Cortex of kidney (tissue), 1 donor: ENCODE measurements at places on chromosomes 1 and 21.

GRCh38 chr1:243449373-243449772 lies 193.5 kb downstream of the SDCCAG8 start:
- no peak for DNase-seq

DNA sequence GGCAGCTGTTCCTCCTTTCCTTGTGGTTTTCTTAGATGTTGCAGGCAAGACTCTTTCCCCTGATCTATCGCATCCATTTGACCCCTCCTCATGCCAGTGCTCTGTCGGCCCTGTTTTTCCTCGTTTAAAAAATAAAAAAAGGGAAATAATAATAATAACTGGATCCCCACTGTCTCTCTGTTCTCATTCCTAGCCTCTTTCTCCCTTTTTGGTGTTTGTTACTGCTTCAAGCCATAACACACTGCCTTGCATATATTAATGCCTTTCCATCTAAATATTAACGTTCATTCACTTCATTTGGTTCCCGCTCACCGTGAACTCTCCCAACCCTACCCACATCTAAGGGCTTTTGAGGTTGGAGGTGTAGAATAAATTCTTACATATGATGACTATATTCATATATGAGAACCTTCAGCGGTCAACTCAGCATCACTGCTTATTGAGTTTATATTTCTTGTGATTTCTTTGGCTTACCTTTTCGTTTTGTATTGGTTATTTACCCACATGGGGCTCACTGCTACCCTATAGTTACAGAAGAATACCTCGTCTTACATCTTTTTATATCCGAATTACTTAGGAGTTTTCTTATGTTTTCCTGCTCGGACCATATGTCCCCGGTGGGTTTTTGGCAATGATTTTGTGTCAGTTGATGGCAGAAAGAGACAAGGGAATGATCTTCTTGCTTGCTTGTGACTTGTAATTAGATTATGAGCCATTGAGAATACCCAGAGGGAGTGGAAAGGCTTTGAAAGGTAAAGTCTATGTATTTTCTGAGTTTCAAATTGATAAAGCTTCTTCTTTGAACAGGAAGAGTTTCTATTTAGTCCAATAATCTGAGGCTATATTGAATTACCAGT lies 805 bp downstream of the ATG4C start:
- no peak for DNase-seq

DNA sequence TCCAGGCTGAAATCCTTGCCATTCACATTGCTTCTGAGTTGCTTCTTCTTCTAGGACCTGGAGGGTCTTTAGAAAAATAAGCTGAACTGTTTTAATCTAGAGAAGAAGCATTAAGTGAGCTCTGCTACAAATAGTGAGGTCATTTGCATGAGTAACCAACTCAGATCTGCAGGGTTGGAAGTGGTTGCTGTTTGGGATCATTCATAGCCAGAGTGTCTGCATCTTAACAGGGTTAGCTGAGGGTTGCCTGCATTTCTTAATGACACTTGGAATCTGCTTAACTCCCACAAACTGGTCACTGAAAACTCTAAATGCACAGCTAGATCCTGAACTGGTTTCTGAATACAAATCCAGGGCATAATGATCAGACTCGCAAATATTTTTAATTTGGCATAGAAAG lies 9.9 kb downstream of the CNIH3 start:
- DNase-seq, result no peak

DNA sequence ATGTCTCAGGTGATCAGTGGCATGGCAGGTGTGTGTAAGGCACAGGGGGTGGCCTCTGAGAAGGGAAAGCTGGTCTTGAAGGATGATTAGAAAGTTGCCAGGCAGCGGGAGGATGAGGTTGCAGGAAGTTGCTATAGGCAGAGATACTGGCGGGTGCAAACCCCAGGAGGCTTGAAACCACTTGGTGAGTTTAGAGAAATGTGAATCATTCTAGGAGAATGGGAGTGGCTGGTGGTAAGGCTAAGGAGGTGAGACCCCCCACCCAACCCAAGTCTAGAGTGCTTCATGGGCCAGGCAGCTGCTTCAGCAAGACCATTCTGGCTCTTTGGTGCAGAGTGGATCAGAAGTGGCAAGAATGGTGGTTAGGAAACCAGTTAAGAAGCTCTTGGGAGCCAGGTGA lies 9.0 kb downstream of the SH2D2A start:
- no peak for DNase-seq

DNA sequence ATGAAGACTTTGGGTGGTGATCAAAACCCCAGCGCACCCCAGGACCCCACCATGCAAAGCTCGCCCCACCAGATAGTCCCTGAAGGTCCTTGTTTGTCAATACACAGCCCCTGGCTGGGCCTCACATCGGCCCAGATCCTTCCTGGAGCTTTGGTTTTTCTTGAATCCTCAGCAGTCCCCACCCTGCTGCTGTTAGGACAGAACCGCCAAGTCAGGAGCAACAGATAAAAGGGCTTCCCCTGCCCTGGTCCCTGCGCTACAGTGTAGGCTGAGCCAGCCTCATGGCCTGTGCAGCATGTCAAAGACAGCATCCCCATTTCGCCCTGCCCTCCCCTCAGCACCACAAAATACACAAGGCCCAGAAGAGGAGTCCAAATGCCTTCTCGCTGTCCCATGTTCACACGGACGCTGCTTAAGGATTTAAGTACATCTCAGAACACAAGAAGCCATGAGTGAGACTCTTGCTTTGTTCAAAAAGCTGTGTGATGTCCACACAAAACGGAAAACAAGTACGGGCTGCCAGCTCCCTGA lies 65.7 kb downstream of the PSMG1 start:
- DNase-seq, result no peak

GRCh38 chr1:100832694-100833428 lies 61.8 kb downstream of the EXTL2 start:
- no peak for DNase-seq

- DNase-seq, result no peak
Measured at GRCh38 chr1:178143730-178144690, 50.1 kb downstream of the RASAL2 start.

- DNase-seq, result no peak
Measured at GRCh38 chr1:231138236-231138635, 23.6 kb upstream of the TRIM67 start.

- DNase-seq, result no peak
Measured at GRCh38 chr1:195591917-195592672, 1016.1 kb downstream of the KCNT2 start.

- no peak for DNase-seq
Measured at GRCh38 chr1:192475970-192476369, 99.6 kb upstream of the RGS1 start.

DNA sequence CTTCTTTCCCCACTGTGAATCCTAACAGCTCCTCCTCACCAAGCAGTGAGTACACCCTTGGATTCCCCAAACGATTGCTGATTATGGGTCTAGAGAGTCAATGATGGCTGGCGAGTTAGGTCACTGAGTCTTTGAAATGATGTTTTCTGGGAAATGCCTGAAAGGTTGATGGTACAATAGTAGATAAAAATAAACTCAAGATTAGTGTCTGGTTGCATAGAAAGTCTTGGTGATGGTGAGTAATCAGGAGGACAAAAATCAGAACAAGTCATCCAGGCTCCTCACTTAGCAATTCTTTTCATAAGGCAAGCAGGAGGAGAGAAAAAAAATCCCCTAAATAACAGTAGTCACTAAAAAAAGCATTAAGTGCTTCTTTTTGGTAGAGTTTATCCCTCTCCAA lies 22.6 kb downstream of the HLX start:
- no peak for DNase-seq

DNA sequence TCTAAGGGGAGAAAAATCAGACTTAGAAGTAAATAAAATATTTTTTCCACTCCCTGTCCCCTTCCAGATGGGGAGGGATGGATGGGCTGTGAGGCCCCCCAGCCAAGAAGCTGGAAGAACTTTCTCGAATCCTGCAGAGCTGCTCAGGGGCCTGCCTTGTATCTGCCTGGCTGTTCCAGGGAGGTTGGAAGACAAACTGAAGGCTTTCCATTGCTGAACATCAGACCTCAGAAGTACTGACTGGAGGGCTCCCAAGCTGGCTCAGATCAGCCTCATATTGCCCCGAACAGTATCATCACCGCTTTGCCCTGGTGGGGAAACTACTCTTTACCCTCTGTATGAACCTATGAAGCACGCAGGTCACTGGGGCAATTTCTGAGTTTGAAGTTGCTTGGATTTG lies 12.4 kb upstream of the F3 start:
- DNase-seq, result no peak

GRCh38 chr1:47436304-47436978 lies 1.4 kb upstream of the FOXD2 start:
- DNase-seq, result no peak

DNA sequence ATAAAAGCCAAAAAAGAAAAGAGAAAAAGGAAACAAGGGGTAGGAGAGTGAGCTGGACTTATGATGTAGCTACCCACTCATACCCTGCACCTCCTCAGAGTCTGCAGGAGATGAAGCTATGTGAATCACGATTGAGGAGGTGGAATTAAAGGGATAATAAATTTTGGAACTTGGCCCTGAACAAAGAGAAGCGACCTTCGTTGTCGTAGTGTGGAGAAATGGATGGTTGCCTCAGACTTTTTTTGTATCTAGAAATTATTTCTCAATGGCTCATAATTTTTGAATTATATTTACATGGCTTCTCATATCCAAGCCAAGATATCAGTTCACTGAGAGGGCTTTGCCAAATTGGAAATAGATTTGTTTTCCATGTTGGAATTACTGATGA lies 37.8 kb upstream of the SIPA1L2 start:
- DNase-seq, result no peak

DNA sequence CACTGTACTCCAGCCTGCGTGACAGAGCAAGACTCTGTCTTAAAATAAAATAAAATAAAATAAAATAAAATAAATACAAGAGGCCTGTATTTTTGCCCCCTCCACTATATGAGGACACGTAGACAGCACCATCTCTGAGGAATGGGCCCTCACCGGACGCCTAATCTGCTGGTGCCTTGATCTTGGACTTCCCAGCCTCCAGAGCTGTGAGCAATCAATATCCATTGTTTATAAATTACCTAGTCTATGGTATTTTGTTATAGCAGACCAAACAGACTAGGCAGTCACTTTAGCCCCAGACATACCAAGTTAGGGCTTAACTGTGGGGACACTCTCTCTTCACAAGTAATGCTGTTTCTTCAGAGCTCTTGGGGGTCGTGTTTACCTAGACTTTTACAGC lies 6.4 kb downstream of the ELAPOR1 start:
- DNase-seq, result no peak

GRCh38 chr1:179146476-179146875 lies 64.6 kb downstream of the TOR3A start:
- DNase-seq, result no peak

- no peak for DNase-seq
Measured at GRCh38 chr1:168298446-168298845, 17.8 kb downstream of the TBX19 start.

GRCh38 chr1:39729030-39729429 lies 9.7 kb upstream of the PPIE start:
- no peak for DNase-seq

- DNase-seq, result no peak
Measured at GRCh38 chr1:212513586-212513985, 80.9 kb downstream of the NENF start.

DNA sequence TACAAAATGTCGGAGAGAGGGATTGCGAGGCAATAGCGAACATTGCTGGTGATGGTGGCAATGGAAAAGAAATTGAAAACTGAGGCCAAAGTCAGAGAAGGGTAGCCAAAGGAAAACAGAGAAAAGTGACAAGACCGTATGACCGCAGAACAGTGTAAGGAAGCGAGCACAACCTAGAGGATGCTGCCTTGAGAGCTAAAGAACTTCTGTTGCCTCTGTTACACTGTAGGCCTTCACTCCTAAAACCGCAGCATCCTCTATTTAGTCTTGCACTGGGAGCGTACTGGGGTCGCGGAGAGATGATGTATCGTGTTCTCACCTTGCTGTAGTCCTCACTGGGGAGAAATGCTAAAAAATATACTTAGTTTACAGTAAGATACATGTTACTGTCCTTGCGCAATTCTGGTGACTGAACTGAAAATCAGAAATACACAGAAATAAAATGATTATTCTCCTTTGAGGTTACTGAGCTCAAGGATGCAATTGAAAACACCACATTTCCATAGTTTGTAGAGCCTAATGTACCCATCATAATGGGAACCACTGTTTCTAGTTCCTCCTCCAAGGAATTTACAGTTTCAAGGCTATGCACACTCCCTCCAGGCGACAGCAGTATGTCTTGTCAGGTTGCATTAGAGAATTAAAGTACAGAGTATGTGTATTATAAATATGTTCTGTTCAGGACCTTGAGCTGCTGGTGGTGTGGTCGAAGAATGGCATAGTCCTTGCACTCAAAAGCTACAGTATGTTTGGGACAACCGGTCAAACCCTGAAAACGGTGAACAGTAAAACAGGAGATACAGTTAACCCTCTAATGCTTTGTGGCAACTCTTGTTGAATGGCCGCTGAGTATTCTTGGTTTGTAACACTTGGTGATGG lies 1.3 kb downstream of the NEK7 start:
- DNase-seq, result no peak

DNA sequence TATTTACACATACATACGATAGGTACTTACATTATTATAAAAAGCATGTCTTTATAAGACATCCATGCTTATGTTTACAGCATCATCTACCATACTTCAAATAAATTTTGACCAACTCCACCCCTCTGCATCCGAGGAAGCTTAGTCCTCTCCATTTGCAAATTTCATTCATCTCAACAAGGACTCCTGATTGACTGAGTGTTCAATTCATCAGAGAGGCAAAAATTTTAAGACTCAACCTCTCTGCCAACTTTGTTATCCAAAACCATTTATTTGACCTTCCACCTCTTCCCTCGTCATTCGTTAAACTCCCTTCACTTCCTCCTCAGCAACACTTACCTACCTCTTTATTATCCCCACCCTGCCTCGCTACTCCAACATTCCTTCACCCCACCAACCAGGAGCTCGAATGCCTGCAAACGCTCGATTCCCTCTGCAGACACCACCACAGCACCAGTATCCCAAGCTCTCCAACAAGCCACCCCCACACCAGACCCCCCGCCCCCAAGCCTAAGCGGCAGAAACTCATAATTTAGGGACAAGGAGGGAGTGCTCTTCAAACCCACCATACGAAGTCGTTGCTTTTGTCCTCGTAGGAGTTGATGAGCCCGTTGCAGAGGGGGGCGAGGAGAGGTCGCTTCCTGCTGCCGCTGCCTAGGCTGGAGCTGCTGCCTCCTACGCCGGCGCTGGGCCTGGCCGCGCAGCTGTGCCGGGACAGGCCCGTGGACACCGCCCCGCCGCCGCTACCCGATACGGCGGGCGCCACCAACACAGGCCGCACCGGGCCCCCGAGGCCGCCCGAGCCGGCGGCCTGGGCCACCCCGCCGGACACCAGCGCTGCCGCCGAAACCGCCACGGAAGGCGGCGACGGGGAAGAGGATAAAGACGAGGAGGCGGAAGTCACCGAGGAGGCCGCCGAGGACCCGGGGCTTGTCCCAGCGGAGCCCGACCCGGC lies 803 bp downstream of the COP1 start:
- no peak for DNase-seq
